ENCODE measurements at places on chromosomes 11 and 22.

- no peak for ATAC-seq
Measured at GRCh38 chr22:38257181-38257580, 15.6 kb downstream of the TMEM184B start.

DNA sequence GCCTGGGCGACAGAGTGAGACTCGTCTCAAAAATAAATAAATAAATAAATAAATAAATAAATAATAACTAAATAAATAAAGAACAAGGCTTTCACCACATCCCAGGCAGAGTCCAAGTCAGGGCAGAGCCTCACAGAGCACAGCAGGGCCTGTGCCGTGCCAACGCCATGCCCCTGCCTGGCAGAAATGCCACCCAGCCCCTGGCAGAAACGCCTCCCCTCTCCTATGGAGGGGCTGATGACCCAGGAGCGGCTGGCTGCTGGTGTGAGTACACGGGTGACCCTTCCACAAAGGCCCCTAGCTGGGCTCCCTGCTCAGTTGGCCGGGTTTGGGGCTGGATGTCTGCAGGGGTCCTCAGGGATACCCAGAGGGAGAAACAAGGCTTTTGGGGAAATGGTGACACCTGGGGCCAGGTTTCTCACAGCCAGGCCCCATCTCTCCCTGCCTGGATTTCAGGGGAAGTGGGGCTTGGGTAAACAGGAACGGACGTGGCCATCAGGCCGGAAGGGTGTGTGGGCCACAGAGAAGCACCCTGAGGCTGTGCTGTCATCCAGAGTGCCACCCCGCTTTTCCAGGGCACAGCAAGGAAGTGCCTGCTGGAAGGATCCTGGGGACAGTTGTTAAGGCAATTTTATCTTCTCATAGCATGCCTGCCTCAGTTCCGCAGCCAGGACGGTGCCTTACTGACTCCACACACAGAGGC is 5.1 kb downstream of the BID start:
- no peak for ATAC-seq

DNA sequence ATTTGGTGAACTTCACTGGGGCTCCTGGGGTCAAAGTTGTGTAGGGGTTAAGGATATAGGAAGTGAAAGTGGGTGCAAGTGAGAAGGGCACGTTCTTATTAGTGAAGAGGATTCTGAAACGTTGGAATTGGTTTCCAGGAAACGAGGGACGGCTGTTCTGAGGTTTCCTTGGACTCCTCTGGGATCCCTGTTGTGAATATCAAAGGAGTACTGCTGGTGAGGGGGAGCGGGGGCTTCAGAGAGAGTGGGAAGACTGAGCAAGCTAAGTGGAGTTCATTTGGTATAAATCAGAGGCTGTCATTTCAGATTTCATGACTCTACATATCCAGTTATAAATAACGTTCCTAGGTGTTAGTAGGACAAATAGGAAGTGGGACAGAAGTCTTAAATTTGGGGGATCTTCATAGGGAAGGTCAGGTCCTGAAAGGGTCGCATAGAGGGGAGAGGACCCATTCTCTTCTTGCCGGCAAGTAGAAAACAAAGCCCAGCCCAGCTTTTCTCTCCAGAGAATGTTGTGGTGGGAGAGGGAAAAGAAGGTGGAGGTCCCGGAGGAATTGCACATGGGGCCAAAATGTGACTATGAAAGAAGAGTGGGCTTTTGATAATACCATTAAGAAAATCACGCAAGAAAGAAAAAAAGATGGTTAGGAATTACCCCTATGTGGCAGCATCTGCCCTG is 1.1 kb upstream of the NELL1 start:
- ATAC-seq = no peak

DNA sequence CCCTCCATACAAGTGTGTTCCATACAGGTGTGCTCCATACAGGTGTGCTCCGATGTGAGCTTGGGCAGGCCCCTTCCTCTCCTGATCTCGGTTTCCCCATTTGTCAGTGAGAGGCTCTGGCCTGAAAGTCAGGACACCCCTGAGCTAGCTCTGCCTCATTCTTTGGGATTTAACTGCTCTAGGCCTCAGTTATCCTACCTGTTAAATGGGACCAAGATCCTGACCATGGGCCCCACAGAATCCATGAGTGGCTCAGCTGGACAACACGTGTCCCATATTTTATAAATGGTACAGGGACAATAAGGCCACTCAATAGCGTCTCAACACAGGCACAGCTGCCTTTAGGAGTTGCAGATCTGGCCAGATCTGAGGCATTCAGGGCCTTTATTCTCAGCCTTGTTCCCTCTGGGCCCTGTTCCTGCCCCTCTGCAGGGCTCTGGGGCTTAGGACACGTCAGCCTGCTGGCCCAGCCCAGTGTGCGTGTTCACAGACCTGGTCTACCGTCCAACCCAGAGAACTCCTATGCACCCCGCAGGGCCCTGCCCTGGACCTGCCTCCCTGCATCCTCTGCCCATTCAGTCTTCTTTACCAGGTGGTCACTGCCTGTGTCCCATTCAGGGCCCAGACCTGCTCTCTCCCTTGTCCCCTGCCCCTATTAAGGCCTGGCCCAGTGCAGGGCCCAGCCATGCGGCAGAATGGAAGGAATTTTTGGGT is 18.9 kb upstream of the IGLL1 start:
- no peak for ATAC-seq

DNA sequence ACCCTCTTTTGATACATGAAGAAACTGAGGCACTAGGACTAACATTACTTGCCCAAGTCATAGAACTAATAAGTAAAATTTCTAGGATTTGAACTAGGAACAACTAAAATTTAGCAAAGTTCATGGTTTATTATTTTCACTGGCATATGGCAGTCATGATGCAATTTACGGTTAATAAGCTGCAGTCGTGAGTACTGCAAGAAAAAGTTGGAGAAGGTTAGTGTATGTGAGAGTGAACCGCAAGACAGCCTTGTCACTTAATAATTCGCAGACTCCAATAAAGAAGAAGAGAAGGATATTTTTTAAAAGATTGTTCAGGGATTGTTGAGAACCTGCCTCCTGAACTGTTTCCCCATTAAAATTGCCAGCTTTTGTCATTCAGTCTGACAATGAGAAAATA is 663.4 kb upstream of the TENM4 start:
- no peak for ATAC-seq

- ATAC-seq = peak; percentile 70
Measured at GRCh38 chr11:117979481-117980211, 6.5 kb upstream of the IL10RA start.

GRCh38 chr22:23652286-23652685 is 20.2 kb upstream of the DRICH1 start:
- ATAC-seq = no peak

- no peak for ATAC-seq
Measured at GRCh38 chr22:38018938-38019827, 34.8 kb upstream of the SOX10 start.

GRCh38 chr11:61515686-61516085 is 7.1 kb downstream of the LRRC10B start:
- ATAC-seq = no peak

GRCh38 chr11:16110886-16111285 is 245.5 kb downstream of the SOX6 start:
- no peak for ATAC-seq

DNA sequence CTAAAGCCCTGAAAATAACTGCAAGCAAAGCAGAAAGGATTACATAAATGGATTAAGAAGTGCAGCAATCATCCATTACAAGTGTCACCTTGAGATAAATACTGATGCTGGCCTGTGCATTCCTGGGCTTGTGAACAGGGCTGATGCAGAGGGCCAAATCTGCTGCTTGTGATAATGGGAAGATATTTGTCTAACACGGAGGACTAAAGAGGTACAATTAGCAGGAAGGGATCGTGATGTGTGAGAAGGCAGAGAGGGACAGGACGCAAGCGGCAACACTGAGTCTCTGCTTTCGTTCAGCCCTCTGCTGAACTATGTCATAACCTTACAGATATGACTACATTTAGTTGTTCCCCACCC is 107.7 kb upstream of the DDI1 start:
- ATAC-seq = no peak

GRCh38 chr22:50703726-50704509 is 31.3 kb downstream of the SHANK3 start:
- ATAC-seq = no peak

GRCh38 chr11:58561394-58562098 is 14.1 kb downstream of the LPXN start:
- ATAC-seq = no peak

- no peak for ATAC-seq
Measured at GRCh38 chr22:30272781-30273601, 6.3 kb upstream of the OSM start.

DNA sequence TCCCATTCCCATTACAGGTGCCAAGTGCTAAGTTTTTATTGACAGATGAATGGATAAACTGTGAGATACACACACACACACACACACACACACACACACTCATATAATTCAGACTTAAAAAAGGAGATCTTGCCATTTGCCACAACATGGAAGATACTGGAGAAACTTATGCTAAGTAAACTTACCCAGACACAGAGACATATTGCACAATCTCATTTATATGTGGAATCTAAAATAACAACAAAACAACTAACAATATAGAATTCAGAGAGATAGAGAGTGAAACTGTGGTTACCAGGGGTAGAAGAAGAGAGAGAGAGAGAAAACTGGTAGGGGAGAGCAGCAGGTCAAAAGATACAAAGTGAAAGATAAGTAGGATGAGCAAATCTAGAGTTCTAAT is 1.4 kb downstream of the MS4A6E start:
- ATAC-seq = no peak

- peak; percentile 97 for ATAC-seq
Measured at GRCh38 chr11:225734-226453, 10.2 kb downstream of the SIRT3 start.

DNA sequence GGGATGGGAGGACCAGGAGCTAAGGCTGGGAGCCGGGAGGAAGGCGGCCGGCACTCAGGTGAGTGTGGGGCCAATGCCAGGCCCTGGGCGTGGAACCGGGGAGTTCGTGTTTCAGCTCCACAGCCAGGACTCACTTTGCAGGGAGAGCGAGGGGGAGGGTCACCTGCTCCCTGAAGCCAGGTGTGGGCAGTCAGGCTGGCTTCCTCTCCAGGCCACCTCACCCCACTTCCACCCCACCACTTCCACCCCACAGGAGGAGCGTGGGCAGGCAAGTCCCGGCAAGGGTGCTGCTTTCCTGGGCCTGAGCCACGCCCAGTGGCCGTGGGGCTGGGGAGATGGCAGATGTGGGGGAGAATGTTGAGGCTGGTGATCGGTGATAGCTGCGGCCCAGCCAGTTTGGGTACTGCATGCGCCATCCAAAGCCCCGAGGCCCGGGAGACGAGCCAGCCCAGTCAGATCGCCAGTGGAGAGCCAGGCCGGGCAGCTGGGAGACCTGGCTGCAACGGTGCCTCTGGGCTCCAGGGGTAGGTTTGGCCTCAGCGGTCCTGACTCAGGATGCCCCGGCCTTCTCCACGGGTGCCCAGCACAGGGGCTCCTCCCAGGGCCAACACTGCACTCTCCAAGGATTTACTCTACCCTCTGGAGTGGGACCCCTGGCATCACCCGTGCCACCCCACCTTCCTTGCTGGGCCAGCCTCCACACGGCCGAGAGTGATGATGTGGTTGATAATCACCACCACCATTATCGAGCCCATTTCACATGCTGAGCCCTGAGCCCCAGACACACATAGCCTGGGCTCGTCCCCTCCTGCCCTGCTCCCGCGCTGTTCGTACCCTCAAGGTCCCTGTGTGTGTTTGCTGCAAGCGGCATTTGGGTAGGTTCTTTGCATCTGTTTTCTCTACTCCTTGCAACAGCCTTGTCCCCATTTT is 93.8 kb downstream of the WNT7B start:
- ATAC-seq = no peak

GRCh38 chr22:42926104-42926503 is 69.0 kb upstream of the ARFGAP3 start:
- ATAC-seq = no peak

DNA sequence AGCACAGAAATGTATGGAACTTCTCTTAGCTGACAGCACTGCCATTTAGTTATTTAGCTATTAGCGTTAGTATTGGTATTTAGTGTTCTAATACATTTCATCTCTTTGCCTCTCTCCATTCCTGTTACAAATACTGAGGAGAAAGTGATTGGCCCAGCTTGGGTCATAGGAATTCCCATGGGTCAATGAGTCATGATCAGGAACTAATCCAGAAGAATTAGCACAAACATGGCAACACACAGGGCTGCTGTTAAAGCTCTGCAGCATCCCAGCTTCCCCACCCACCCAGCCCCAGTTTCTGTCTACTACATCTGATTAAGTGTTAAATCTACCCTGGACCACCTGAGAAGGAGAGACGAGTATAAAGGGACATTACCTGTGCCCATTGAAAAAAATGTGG is 36.1 kb downstream of the PDGFD start:
- ATAC-seq = no peak

GRCh38 chr11:2748061-2748813 is 48.4 kb upstream of the KCNQ1OT1 start:
- no peak for ATAC-seq

DNA sequence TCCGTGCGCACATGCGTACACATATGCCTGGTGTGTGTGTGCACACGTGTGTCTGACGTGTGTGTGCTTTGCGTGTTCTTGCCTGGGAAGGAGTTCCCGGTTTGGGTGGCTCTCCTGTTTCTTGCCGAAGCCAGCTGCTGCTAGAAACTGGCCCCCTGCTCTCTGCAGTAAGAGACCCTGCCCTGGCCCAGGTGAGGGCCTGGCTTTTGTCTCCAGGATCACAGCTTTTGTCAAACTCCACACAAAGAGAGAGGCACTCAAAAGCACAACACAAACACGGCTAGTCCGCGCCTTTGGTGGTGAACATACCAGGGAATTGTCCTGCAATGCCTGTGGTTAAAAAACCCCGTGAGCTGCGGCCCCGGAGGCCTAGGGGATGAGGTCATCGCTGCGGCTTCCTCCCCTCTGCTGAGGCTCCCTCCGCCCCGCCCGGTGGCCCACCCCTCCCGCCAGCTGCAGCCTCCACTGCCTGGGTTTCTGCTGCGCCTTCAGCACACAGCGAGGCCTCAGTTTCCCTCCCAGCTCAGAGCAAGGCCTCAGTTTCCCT is 88.9 kb downstream of the KCNQ1 start:
- no peak for ATAC-seq

DNA sequence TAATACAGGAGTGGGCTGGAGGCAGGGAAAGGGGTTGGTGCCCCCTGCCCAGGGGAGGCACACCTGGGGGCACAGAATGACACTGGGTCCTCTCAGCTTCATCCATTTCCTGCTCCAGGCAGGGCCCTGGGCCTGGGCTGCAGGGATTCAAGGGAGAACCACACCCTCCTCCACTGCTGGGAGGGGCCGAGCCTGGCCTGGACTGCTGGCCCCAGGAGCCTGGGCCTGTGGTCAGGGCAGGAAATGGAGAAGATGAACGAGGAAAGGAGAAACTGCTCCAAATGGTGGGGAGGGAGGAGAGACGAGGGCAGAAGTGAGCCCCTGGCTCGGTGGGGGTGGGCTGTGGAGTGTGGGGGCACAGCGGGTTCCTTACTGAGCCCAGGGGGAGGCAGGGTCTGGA is 38.1 kb upstream of the KCNQ1OT1 start:
- no peak for ATAC-seq
